Kidney glomerular epithelial cell (primary cell): ENCODE measurements at places on chromosomes 6 and 20.

DNA sequence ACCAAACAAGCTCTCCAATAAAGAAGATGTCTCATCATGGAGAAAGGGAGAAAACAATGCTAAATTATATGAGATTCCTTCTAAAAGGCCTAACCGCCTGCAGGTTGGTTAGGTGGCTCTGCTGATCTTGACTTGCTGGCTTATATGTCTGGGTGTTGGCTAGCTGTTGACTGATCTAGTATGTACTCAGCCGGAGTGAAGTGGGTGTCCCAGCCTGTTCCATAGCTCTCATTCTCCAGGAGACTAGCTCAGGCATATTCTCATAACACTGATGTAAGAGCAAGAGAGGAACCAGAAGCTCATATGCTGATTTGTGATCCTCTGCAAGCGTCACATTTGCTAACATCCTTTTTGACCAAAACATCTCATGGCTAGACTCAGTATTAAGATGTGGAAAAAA lies 473.0 kb downstream of the BMP2 start:
- no peak for DNase-seq

- DNase-seq = no peak
These were observed 110.5 kb upstream of the DOK5 start for GRCh38 chr20:54364919-54365318.

GRCh38 chr20:595330-596308 lies 14.5 kb downstream of the TCF15 start:
- no peak for DNase-seq

DNA sequence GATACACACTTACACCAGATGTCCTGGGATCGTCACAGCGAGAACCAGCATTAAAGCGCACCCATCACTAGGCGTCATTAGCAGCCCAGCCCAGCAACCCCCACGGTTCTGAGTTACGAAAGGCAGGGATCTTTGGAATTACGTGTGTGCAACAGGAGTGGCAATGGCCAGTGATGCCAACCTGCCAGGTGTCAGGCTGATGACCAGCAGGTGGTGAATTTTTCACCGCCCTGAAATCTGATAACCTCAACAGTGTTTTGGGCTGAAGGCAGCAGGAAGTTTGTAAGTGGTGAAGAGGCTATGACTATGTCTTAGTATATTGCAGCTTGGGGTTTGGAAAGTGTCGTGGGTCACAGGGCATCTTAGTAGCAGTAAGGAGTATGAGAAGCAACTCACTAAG lies 166.1 kb downstream of the TMEM242 start:
- DNase-seq = no peak

GRCh38 chr20:32484958-32485769 lies 100.0 kb downstream of the NOL4L start:
- DNase-seq = peak; percentile 73

- DNase-seq = peak; percentile 33
These were observed 60.4 kb upstream of the AKAP12 start for GRCh38 chr6:151179321-151179720.
